ENCODE measurements at places on chromosomes 3 and 15.

- DNase-seq = no peak
These were observed 275.6 kb downstream of the BBX start for GRCh38 chr3:107798381-107798780.

- DNase-seq = no peak
These were observed 47.0 kb upstream of the SCAANT1 start for GRCh38 chr3:63959146-63959545.

DNA sequence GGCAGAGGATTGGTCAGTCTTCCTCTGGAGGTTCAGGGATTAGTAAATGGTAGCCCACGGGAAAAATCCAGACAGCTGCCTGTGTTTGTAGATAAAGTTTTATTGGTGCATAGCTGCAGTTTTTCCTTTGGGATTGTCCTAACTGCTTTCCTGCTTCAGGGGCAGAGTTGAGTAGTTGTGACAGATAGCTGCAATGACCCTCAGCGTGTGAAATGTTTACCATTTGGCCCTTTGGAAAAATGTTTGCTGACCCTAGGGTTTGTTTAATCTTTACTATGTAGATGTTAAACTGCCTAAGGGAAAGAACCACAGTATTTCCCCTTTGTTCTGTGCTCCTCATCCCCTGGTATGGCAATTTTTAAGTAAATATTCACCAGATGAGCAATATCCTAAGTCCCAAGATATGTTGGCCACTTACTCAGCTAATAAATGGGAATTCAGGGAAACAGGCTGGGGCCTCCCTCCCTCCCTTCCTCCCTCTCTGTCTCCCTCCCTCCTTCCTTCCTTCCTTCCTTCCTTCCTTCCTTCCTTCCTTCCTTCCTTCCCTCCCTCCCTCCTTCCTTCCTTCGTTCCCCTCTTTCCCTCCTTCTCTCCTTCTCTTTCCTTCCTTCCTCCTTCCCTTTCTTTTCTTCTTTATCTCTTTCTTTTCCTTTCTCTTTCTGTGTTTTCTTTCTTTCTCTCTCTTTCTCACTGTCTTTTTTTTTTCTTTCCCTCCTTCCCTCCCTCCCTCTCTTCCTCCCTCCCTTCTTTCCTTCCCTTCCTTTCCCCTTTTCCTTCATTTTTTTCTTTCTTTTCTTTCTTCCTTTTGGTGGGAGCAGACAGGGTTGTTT lies 234.6 kb upstream of the BHLHE40 start:
- DNase-seq = no peak

DNA sequence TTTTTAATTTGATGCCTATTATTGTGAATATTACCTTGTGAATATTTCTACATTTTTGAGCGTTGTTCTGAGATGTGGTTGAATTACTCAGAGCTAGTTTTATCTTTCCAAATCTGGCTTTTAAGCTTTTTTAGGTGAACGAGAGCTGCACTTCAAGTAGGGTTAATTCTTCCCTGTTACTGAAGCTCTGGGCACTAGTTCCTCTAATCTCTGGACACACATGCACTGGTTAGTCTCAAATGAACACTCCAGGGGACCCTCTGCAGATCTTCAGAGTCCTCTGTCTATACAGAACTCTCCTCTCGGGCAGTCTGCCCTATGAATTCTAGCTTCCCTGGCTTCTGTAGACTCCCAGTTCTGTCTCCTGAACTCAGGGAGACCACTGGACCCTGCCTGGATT lies 237.5 kb upstream of the TBC1D5 start:
- no peak for DNase-seq

DNA sequence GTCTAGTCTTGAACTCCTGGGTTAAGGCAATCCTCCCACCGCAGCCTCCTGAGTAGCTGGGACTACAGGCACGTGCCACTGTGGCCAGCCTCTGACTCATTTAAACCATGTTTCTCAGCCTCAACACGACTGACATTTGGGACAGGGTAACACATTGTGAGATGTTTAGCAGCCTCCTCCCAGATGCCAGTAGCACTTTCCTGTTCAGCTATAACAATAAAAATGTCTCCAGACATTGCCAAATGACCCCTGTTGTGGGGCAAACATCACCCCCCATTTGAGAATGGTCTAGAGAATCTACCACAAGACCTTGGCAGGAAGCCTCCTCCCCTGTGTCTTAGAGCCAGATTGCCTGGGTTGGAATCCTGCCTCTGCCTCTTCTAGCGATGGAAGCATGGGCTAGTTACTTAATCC lies 8.4 kb downstream of the TMEM40 start:
- DNase-seq = no peak

- no peak for DNase-seq
These were observed 211.7 kb downstream of the ZPLD1 start for GRCh38 chr3:102646557-102646956.

DNA sequence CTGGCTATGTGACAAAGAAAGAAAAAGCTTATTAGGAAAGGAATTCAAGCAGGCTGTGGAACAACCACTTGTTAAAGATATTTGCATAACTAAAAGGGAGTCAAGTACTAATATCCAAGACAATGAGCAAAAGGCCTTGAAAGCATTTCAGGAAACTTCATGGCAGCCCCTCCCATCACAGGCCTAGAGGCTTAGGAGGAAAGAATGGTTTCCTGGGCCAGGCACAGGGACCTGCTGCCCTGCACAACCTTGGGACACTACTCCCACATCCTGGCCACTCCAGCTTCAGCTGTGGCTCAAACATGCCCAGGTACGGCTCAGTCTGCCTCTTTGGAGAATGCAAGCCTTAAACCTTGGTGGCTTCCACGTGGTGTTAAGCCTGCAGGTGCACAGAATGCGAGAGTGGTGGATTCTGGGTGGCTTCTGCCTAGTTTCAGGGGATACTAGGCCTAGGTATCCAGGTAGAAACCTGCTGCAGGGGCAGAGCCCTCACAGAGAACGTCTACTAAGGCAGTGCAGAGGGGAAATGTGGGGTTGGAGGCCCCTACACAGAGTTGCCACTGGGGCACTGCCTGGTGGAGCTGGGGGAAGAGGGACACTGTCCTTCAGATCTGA lies 121.6 kb downstream of the OPA1 start:
- no peak for DNase-seq

DNA sequence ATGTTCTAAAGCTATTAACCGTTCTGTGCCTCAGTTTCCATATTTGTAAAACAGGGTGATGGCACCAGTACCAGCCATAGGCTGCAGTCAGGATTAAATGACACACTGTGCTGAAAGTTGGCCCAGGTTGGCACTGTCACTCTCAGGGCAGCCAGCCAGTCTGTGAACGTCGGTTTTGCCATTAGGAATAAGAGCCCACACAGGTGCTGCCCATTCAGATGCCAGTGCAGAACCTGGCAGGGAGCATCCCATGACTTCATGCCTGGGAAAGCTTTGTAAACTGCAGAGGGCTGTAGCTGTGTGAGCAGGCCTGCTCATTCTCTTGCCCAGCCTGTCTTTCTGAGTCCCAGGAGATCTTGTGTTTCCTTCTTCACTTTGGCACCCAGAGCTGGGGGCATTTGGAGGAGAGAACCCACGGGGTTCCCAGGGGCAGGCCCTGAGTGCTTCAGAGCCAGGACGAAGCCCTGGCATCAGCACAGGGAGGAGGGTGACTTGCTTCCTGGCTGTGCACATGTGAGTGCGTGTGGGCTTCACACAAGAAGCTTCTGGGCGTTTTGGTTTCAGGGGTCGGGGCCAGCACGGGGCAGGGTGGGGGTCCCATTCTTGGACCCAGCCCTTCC lies 46.9 kb downstream of the ZNF710 start:
- DNase-seq = no peak

GRCh38 chr3:99313485-99313884 lies 324.9 kb upstream of the COL8A1 start:
- DNase-seq = no peak

DNA sequence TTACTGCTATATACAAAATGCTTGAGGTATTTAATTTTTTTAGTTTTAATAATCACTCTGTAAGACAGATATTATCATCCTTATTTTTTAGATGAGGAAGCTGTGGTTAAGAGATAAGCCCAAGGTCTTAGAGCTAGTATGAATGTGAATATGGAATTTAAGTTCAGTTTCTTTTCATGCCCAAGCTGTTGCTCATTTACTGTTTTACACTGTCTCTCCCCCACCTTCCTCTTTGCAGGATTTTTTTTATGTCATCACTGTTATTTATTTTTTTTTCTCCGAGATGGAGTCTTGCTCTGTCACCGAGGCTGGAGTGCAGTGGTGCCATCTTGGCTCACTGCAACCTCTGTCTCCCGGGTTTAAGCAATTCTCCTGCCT lies 22.5 kb downstream of the MAP2K5 start:
- DNase-seq = no peak

DNA sequence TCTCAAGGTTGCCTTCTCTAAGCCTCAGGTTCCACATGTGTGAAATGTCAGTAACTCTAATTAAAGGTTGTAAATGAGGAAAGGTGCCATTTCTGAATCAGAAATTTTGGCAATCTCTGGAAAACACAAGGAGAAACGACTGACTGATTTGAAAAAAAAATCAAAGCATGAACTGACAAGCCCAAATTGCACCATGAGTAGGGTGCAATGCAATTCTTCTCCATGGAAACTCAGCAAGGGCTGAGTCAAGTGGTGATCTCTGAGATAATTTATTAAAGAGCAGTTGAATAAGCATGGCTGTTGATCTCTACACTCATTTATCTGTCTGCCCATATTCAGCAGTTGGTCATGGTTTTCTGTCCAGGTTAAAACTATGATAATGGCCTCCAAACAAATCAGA lies 201.6 kb upstream of the CMC1 start:
- no peak for DNase-seq

GRCh38 chr15:77183066-77183465 lies 112.2 kb upstream of the TSPAN3 start:
- DNase-seq = no peak

DNA sequence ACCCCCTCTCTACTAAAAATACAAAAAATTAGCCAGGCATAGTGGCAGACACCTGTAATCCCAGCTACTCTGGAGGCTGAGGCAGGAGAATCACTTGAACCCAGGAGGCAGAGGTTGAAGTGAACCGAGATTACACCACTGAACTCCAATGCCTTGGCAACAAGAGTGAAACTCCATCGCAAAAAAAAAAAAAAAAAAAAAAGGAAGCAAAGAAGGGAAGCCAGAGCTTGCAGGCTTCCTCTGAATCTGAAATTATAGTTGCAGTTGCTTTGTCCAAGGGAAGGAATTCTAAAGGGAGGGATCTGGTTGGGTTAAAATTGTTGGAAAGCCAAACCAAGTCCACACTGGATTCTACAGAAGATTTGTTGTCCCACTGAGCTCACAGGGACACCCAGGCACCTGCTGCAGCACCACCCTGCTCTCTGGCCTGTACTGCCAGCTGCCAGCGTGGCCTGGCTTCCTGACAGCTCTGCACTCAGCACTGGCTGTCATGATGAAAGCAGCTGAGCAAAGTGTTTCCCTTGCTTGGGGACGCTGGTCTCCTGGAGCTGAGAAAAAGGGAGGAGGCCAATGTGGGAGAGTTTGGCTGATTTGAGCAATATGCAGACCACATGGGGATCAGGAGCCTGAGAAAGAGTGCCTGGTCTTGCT lies 88.8 kb upstream of the HES1 start:
- no peak for DNase-seq

GRCh38 chr15:70089692-70089971 lies 8.1 kb downstream of the TLE3 start:
- no peak for DNase-seq

DNA sequence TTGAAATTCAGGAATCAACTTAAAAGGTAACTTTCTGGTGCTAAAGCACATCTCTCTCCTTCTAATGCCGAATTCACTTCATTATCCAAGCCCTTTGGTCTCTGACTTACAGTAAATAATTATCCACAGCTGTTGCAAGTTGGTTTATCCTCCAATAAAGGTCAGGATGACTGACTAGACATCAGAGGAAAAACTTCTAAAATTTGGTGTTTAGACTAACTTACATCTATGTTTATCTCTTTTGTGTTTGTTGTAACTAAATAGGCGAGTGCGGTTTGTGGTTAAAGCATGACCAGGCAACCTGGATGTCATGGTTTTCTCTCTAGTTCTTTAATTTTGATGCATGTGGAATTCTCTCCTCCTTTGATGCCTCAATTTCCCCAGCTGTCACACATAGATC lies 237.4 kb upstream of the LRTM1 start:
- no peak for DNase-seq

- DNase-seq = no peak
These were observed 35.5 kb upstream of the HCLS1 start for GRCh38 chr3:121696186-121696585.

GRCh38 chr3:150738688-150739087 lies 24.3 kb downstream of the SIAH2 start:
- DNase-seq = no peak

DNA sequence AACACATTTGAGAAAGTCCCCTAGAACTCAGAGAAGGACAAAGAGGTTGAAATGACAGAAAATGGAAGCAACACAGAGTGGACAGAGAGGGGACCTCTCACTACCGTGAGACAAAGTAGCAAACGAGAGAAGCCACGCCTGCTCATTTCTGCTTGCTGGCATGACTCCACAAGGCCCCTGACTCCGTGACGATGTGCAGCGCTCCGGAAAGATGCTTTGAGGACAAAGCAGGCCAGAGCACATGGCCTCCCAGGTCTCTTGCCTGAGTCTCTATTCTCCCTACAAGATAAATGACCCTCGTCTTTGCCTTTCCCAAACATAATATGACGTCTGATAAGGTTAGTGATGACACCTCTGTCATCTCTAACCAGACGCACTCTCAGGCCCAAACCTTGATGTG lies 63.8 kb upstream of the CTSH start:
- no peak for DNase-seq

GRCh38 chr3:48434591-48435222 lies 4.8 kb upstream of the PLXNB1 start:
- no peak for DNase-seq

DNA sequence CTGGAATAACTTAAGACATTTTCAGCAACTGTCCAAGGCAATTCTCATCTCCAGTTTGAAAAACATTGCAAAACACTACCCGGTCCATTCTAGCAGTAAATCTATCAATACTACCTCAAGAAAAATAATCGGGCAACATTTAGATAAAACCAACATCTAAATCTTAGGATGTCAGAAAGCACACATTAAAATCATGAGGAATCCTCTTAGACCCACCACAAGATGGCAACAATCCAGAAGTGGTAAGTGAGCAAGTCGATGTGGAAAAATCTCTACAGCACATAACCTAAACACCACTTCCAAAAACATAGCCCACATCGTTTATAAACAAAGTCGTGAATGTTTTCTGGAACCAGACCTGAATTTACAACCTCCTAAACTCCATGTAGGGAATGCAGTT lies 5.7 kb downstream of the PLCH1 start:
- DNase-seq = no peak

- peak; percentile 43 for DNase-seq
These were observed 128.8 kb downstream of the FRMD5 start for GRCh38 chr15:44066211-44066827.

- no peak for DNase-seq
These were observed 77.2 kb downstream of the LDHAL6B start for GRCh38 chr15:59283717-59284391.
